Fibroblast of skin of back (primary cell): ENCODE measurements at places on chromosomes 1 and 21.
A peak's percentile ranks its signal among the peaks of the same experiment; 100 is the strongest.

- DNase-seq, result peak; percentile 31
These were observed 7.9 kb upstream of the EDN2 start for GRCh38 chr1:41492341-41492848.

GRCh38 chr1:53557369-53557768, 98.2 kb downstream of the DMRTB1 start:
- DNase-seq, result no peak

GRCh38 chr1:216884614-216885229, 161.5 kb upstream of the ESRRG start:
- DNase-seq, result no peak

DNA sequence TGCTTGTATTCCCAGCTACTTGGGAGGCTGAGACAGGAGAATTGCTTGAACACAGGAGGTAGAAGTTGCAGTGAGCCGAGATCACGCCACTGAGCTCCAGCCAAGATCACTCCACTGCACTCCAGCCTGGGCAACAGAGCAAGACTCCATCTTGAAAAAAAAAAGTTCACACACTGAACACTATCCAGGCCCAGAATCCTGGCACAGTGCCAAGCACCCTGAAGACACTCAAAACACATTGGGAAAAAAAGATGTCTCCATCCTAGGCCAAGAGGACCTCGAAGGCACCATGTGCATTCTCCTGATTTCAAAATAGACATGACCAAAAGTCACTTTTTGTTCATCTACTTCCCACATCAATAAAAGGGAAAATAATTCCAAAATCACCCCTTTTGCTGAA, 38.7 kb downstream of the SLC9A1 start:
- no peak for DNase-seq

GRCh38 chr1:74053407-74053806, 144.6 kb downstream of the LRRIQ3 start:
- no peak for DNase-seq

DNA sequence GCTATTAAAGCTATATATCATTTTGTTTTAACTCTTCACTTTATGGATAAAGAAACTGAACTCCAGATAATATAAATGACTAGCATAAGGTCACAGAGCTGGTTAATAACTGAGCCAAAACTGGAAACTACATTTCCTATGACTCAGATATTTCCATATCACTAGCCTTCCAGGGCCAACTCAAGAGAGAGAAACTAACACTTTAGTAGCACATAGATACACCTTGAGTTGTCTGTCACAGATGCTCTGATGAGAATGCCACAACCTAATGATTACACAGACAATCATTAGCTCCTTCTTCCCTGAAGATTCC, 40.7 kb downstream of the NME7 start:
- DNase-seq, result peak; percentile 11

- DNase-seq, result no peak
These were observed 259.8 kb downstream of the LMO4 start for GRCh38 chr1:87588495-87588894.

DNA sequence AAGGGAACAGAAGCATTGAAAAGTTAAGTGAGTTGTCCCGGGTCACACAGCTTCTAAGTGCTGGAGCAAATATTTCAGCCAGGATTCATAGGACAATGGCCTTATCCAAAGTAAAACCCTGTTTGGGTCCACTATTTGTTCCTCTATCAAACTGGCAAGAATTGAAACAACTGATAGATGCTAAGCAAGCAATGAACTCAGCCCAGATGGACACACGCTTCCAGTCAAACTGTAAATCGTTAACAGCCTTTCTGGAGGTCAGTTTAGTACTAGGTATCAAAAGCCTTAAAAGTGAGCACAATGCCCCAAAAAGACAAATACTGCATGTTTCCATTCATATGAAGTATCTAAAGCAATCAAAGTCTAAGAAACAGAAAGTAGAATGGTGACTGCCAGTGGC, 779 bp upstream of the SVBP start:
- no peak for DNase-seq

DNA sequence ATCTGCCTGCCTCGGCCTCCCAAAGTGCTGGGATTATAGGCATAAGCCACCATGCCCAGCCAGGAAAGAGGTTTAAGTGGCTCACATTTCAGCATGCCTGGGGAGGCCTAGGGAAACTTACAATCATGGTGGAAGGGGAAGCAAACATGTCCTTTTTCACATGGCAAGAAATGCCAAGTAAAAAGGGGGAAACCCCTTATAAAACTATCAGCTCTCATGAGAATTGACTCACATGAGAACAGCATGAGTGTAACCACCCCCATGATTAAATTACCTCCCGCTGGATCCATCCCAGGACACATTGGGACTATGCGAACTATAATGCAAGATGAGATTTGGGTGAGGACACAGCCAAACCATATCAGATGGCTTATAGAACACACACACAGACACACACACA, 8.8 kb upstream of the KLHL12 start:
- no peak for DNase-seq

DNA sequence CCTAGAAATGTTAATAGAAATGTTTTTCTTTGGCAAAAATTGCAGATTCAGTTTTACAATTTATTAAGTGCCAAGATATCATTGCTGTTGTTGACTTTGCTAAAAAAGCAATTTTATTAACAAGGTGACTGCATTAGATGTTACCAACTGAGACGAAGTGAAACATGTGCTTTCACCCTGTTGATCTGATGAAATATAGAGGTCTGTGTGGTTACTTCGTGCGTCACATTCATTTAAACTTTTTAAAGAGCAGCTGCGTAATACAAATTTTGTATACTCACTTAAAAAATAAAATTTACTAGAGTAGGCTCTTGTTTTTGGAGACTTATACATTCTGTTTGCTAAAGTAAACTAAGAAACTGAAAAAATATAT, 465.7 kb downstream of the USP25 start:
- peak; percentile 63 for DNase-seq

DNA sequence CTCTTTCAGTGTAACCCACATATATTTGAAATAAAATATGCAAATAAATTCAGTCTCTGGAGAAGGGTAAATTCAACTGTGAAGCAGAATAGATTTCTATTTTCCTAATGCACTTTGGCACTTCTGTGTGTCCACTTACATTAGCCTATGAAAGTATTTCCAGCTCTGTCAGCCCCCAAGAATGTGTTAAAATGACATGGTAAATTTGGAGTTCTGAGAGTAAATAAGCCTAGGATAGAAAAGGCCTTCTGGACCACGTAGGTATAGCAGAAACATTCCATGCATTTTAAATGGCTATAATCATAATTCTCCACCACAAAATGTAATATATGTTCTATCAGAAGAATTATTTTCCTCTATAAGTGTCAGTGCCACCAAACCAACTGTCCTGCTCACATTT, 276.2 kb downstream of the NEGR1 start:
- peak; percentile 83 for DNase-seq

GRCh38 chr1:31413405-31414001, 490 bp downstream of the SERINC2 start:
- peak; percentile 32 for DNase-seq

DNA sequence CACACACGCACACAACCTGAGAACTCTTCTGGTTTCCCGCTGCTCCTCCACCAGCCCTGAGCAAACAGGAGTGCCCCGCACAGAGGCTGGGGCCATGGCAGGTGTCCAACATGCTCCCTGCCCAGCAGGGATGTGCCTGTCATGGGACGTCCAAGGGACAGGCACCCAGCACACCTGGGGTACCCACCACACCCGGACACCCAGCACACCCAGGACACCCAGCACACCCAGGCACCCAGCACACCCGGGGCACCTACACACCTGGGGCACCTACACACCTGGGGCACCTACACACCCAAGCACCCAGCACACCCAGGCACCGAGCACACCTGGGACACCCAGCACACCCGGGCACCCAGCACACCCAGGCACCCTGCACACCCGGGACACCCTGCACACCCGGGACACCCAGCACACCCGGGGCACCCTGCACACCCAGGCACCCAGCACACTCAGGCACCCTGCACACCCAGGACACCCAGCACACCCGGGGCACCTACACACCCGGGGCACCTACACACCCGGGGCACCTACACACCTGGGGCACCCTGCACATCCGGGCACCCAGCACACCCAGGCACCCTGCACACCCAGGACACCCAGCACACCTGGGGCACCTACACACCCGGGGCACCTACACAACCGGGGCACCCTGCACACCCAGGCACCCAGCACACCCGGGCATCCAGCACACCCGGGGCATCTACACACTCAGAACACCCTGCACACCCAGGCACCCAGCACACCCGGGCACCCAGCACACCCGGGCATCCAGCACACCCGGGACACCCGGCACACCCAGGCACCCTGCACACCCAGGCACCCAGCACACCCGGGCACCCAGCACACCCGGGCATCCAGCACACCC, 37.9 kb downstream of the UBE2G2 start:
- no peak for DNase-seq

DNA sequence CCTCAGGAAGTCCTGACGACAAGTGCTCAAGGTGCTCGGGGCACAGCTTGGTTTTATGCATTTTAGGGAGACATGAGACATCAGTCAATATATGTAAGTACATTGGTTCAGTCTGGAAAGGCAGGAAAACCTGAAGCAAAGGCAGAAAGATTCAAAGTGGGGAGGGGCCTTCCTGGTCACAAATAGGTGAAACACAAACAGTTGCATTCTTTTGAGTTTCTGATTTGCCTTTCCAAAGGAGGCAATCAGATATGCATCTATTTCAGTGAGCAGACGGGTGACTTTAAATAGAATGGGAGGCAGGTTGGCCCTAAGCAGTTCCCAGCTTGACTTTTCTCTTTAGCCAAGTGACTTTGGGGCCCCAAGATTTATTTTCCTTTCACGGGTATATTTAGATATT, 8.9 kb upstream of the RNF187 start:
- DNase-seq, result no peak

- peak; percentile 29 for DNase-seq
These were observed 1.3 kb downstream of the NGF start for GRCh38 chr1:115336741-115337140.

DNA sequence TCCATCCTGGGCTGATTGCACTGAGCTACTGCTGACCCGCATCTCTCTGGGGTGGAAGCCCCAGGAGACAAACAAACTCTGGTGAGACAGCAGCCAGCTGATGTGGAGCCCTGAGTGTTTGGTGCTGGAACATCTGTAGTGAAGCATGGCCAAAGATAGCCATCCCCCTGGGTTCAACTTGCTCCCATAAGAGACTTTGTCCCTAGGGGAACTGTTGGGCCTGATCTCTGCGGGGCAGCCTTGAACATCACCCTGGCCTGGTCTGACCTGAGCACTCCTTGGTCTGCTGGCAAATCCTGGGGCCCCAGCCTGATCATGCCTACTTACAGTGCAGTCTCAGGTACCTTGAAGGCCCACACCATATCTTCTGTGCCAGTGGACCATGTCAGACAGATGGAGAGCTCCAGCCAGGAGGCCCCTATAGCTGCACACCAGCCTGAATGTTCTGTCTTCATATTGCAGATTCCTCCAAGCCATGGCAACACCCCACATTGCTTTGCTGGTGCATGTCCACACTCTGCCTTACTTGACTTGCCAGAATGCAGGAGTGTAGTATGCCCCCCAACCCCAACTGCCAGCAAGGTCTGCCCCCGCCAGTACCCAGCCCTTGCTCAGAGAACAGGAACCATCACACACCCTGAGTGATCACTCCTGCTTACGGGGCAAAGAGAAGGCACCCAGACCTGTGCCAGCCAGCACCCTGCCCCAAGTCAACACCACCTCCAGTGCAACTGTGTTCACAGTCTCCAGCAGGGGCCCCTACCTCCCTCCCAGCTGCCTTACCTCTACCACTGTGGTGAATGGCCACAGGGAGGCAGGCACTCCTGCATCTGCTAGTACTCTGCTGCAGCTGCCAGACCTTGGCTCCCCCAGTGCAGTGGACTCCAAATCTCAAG, 690.5 kb upstream of the NR5A2 start:
- DNase-seq, result no peak

DNA sequence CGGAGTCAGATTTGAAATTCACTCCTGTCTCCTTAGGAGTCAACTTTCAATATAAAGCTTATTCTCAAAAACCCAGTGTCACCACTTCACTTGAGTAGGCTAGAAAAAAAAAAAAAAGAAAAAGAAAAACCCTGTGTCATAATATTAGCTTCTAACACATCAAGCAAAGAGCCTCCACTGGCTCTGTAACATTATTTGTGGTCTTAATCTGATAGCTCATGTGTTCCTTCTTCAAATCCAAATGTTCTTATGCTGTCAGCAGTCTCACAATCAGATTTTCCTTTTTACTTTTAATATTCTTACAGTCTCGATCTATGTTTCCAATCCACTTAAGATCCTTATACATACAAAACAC, 26.1 kb upstream of the PSMG1 start:
- DNase-seq, result no peak

GRCh38 chr21:44887126-44887806, 13.8 kb upstream of the PTTG1IP start:
- DNase-seq, result no peak

- no peak for DNase-seq
These were observed 3.9 kb upstream of the VPS72 start for GRCh38 chr1:151193856-151194255.

- peak; percentile 11 for DNase-seq
These were observed 109.7 kb downstream of the TSEN15 start for GRCh38 chr1:184161071-184161698.

GRCh38 chr1:97243973-97244560, 522.5 kb downstream of the PTBP2 start:
- DNase-seq, result peak; percentile 21

- DNase-seq, result no peak
These were observed 535 bp upstream of the DISC1 start for GRCh38 chr1:231625975-231626534.

DNA sequence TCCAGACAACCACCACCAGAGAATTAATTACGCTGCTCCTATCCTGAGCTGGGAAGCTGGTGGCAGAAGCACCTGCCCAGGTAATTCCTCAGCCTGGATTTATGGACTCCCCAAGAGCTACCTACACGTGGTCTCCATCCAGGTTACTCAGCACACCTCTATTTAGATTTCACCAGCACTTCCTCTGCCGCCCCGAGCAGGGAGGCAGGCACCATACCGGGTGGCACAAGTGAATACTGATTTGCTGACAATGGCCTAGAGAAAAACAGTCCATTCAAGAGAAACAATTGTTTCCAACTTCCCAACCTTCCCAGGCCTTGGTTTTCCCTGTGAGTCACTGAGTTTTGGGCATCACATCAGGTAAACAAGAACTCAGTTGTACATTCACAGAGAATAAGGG, 134.3 kb downstream of the MATN1 start:
- no peak for DNase-seq

DNA sequence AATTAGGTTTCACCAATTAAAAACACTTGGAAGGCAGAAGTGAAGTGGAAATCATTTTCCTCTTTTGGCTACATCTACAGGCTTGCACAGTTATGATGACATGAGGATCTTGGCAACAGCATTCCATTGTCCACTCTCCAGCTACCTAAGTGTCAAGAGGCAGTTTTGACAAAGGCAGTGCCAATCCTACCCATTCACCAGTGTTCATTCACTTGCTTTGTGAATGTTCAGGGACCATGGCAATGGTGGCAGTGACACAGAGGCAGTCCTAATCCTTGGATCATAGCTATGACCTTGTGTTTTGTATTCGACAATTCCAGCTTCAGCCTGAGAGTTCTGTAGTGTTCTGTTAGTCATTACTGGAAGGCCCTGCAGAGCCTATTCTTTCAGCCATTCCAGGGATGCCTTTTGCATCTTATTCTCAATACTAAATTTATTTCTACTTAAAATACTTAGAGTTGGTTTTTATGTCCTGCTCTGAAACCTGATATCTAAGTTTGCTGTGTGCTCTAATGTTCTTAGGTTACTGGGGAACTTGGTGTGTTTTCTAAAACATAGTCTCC, 36.7 kb downstream of the CRB1 start:
- peak; percentile 26 for DNase-seq
